Heart left ventricle (tissue), 16 donors: ENCODE measurements at places on chromosomes 11 and 22.

GRCh38 chr11:121210445-121211080 is 82.0 kb upstream of the SC5D start:
- DNase-seq, result no peak
- no peaks in the 10 kb centered on the region for H3K4me1 ChIP-seq
- H3K27me3 ChIP-seq, result no peaks in the 10 kb centered on the region

- peaks cover 44% of the 10 kb centered on the region for H3K4me1 ChIP-seq
- H3K27me3 ChIP-seq, result no peaks in the 10 kb centered on the region
- peak overlapping the region; percentile 81 for H3K27ac ChIP-seq
Measured at GRCh38 chr11:34345540-34345876, 12.3 kb downstream of the ABTB2 start.

GRCh38 chr11:118689503-118689851 is 10.0 kb upstream of the TREH start:
- H3K4me3 ChIP-seq, result peak overlapping the region; percentile 44
- no peak for DNase-seq
- H3K27me3 ChIP-seq, result no peaks in the 10 kb centered on the region
- H3K27ac ChIP-seq, result peak overlapping the region; percentile 66
- H3K4me1 ChIP-seq, result peaks cover 10% of the 10 kb centered on the region

GRCh38 chr22:35697142-35697541 is 20.5 kb upstream of the APOL5 start:
- no peaks in the 10 kb centered on the region for H3K27me3 ChIP-seq
- no peak for DNase-seq
- H3K4me1 ChIP-seq, result no peaks in the 10 kb centered on the region
- H3K4me3 ChIP-seq, result no peak overlapping the region

GRCh38 chr22:33811686-33812085 is 108.6 kb downstream of the LARGE1 start:
- no peaks in the 10 kb centered on the region for H3K36me3 ChIP-seq
- no peaks in the 10 kb centered on the region for H3K27me3 ChIP-seq
- H3K4me3 ChIP-seq, result no peak overlapping the region
- DNase-seq, result peak; percentile 57
- peak overlapping the region; percentile 57 for H3K27ac ChIP-seq

GRCh38 chr11:102620818-102621561 is 4.1 kb downstream of the MMP20 start:
- no peaks in the 10 kb centered on the region for H3K27me3 ChIP-seq
- no peaks in the 10 kb centered on the region for H3K4me1 ChIP-seq
- no peak overlapping the region for H3K4me3 ChIP-seq
- DNase-seq, result no peak

DNA sequence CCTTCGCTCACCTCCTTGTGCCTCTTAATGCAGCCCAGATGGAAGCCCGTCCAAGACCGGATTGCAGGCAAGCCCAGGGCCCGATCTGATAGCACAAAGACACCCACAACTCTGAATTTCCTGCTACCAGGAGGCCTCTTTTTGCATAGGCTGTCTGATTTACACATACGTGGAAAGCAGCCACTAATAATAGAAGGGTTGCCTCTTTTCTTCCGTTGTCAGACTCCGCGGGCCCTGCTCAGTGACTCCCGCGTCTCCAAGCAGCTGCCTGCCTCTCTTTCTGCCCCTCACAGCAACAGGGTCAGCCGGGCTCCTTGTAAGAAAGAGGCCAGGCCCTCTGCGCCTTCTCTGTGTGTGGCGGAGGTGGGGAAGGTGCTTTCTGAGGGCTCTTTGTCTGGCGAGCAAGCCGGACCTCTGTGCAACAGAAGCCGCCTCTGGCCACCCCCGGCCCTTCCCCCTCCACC is 26.7 kb downstream of the FLI1 start:
- no peaks in the 10 kb centered on the region for H3K27me3 ChIP-seq
- H3K27ac ChIP-seq, result peak overlapping the region; percentile 63
- H3K36me3 ChIP-seq, result no peaks in the 10 kb centered on the region
- DNase-seq, result no peak
- no peak overlapping the region for H3K4me3 ChIP-seq
- peaks cover 85% of the 10 kb centered on the region for H3K4me1 ChIP-seq

GRCh38 chr11:126115816-126116331 is 53.2 kb upstream of the CDON start:
- no peaks in the 10 kb centered on the region for H3K36me3 ChIP-seq
- DNase-seq, result peak; percentile 58
- no peaks in the 10 kb centered on the region for H3K27me3 ChIP-seq
- no peak overlapping the region for H3K4me3 ChIP-seq
